Cortex of kidney (tissue), 1 donor: ENCODE measurements at places on chromosomes 5 and 9.

DNA sequence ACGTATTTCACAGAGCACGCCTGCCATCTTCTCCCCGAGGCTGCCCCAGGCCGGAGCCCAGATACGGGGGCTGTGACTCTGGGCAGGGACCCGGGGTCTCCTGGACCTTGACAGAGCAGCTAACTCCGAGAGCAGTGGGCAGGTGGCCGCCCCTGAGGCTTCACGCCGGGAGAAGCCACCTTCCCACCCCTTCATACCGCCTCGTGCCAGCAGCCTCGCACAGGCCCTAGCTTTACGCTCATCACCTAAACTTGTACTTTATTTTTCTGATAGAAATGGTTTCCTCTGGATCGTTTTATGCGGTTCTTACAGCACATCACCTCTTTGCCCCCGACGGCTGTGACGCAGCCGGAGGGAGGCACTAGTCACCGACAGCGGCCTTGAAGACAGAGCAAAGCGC is 9.6 kb downstream of the QRFP start:
- DNase-seq, result no peak

DNA sequence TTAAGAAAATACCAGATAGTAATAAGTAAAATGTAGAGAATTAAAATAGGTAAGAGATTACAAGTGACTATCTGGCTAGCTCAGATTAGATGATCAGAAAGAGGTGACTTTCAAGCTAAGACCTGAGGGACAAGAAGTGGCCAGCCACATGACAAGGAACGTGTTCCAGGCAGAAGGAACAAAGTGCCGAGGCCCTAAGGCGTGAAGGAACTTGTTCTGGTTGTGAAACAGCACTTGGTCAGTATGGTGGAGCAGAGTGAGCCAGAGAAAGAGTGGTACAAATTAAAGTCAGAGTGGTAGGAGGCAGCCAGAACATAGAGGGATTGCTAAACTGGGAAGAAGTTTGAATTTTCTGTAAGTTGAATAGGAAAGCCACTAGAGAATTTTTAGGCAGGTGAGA is 73.6 kb downstream of the ADRB2 start:
- DNase-seq, result no peak

DNA sequence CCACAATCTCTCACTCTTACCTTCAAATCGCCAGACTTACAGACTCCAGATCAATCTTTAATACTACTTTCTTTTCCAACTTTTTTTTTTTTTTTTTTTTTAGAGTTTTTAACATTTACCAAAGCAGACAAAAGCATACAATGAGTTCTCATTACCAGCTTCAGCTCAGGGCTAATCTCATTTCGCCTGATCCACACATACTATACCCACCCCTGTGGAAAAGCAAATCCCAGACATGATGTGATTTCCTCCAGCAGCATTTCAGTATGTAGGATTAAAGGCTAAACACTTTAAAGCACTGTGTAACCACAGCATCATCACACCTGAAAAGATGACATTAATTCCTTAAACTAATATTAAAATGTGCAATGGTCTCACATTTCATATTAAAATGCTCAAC is 138.8 kb upstream of the RETREG1 start:
- no peak for DNase-seq

- no peak for DNase-seq
These were observed 185.9 kb downstream of the GRIA1 start for GRCh38 chr5:153676406-153676805.
